HFFc6 (cell line): ENCODE measurements at places on chromosomes 7 and 10. TPM values are rescaled to one million over a fixed set of nuclear protein-coding genes. Genes with fewer than 3 reads are reported as not detected.

Gene PRXL2A
- 0.28 to 0.51 TPM in 2 of 3 replicates, not detected in the other for total RNA-seq

Gene KLF14
- not detected in 3 replicates for total RNA-seq

Gene SMC3
- total RNA-seq: 26.0 to 36.4 TPM (median 33.7 TPM) in 3 replicates

Gene FAM25A
- total RNA-seq: not detected in 2 replicates

Gene CALHM2
- total RNA-seq: 44.7 to 49.7 TPM (median 46.0 TPM) in 3 replicates

Gene STOX1
- total RNA-seq: not detected in 3 replicates

Gene RPEL1
- total RNA-seq: not detected in 3 replicates

Gene C7orf57
- not detected in 3 replicates for total RNA-seq

GRCh38 chr7:93955304-93955703 lies 33.8 kb downstream of the GNG11 start:
- H3K27me3 ChIP-seq: no peaks in the 10 kb centered on the region
- H3K4me3 ChIP-seq: no peak overlapping the region
- H3K27ac ChIP-seq: no peak overlapping the region
- no peaks in the 10 kb centered on the region for H3K36me3 ChIP-seq

GRCh38 chr7:104951546-104951945 lies 62.5 kb upstream of the KMT2E start:
- H3K4me1 ChIP-seq: peaks cover 32% of the 10 kb centered on the region
- H3K27me3 ChIP-seq: no peaks in the 10 kb centered on the region; the same call in 1 of the 2 replicates
- H3K36me3 ChIP-seq: peaks cover 12% of the 10 kb centered on the region; the same call in 1 of the 2 replicates
- no peak overlapping the region for H3K4me3 ChIP-seq

DNA sequence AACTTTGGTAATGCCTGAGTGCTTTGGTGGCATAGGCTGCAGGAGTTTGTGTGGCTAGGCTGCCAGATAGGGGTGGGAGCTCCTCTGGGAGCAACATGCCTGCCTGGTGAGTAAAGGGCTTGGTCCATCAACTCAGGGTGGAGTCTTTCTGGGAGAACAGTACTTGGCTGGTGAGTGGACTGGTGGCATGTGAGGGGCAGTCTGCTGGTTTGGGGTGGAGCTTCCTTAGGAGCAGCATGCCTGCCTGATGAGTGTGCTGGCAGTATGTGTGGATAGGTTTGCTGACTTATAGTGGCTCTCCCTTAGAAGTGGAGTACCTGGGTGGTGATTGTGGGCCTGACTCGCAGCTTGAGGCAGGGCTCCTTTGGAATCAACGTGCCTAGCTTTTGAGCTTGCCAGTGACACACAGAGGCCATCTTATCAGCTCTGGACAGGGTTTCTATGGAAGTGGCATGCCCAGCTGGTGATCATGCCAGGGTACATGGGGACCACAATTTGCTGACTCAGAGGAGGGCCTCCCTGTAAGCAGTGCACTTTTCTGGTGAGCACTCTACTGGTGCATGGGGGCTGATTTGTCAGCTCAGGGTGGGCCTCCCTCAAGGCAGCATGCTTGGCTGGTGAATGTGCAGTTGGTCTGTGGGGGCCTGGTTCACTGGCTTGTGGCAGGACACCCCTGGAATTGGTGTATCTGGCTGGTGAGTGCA lies 35.0 kb upstream of the SRI start:
- H3K27me3 ChIP-seq: no peaks in the 10 kb centered on the region
- no peak overlapping the region for H3K27ac ChIP-seq
- no peaks in the 10 kb centered on the region for H3K4me1 ChIP-seq
- peak; percentile 0 for DNase-seq
- no peaks in the 10 kb centered on the region for H3K36me3 ChIP-seq

DNA sequence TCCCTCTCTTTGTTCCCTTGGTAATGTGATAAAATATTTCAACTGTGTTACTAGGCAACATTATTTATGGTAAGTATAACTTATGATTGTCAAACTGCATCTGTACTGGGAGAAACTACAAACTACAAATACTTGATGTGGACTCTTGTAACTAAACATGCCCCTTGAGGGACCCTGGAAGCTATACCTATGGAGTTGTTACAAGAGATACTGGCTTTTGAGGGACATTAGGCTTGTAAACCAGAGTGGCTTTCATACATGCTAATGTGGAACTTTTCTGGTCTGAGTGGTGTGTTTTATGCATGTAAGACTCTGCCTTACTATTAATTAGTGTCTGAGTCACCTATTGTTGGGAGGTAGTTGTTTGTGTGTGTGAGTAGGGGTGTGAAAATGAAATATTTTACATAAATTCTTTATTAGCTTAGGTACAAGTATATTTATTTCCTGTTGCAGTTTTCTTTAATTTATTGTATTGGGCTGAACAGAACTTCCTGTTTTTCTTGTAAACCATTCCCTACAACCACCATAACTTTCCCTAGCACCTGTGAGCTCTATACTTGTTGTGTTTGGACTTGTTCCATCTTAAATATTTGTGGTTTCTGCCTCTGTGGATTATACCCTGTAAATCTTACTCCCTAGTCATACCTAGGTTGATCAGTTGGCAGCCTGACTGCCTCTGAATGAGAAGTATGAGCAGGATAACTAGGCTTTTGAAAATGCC lies 49.8 kb downstream of the STK31 start:
- H3K27me3 ChIP-seq: peaks cover 1% of the 10 kb centered on the region; the same call in 1 of the 2 replicates
- H3K36me3 ChIP-seq: no peaks in the 10 kb centered on the region
- no peak overlapping the region for H3K27ac ChIP-seq
- H3K4me1 ChIP-seq: no peaks in the 10 kb centered on the region

- no peak overlapping the region for H3K4me3 ChIP-seq
- H3K27ac ChIP-seq: no peak overlapping the region
- H3K36me3 ChIP-seq: no peaks in the 10 kb centered on the region
Observed at GRCh38 chr10:114930320-114930719, 7.7 kb upstream of the TRUB1 start.

DNA sequence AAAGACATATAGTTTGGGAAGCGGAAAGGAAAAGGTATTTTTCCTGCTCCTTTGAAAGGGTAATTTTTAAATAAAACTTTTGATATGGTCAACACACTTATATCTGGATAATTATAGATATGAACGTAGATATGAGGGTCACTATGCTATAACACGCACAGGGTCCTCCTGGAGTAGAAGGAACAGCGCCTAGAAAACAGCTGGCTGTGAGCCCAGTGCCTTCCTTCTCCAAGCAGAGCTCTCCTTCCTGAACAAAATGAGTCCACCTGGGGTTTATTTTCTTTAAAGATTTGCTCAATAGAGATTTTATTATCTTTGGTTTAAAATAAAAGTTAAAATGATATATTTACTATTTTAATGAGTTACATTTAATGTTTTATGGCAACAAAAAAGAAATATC lies 13.1 kb downstream of the STEAP1 start:
- no peak overlapping the region for H3K4me3 ChIP-seq
- no peaks in the 10 kb centered on the region for H3K4me1 ChIP-seq
- DNase-seq: no peak

DNA sequence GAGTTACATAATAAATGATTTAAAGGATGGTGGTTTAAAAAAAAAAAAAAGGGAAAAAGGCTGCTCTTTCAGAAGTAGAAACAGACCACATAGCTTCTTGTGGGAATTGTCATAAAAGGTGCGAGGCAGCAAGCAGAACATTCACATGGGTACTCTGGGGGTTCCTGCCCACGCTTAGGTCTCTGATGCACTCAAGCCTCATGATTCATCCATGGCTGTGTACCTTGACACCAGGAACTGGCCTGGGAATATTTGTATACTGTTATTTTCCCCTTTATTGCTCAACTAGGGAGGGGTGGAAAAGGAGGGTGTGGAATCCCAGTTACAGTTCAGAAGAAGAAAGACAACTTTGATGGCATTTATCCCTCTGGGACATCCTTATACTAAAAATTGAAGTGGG lies 4.0 kb downstream of the PON2 start:
- H3K27ac ChIP-seq: no peak overlapping the region
- peaks cover 36% of the 10 kb centered on the region for H3K4me1 ChIP-seq
- no peak overlapping the region for H3K4me3 ChIP-seq
- H3K27me3 ChIP-seq: peaks cover 3% of the 10 kb centered on the region; the same call in 1 of the 2 replicates
- DNase-seq: no peak

- H3K4me3 ChIP-seq: peak overlapping the region; percentile 67
- no peaks in the 10 kb centered on the region for H3K36me3 ChIP-seq
- peaks cover 31% of the 10 kb centered on the region for H3K4me1 ChIP-seq
- no peak for DNase-seq
- no peak overlapping the region for H3K27ac ChIP-seq
Observed at GRCh38 chr10:102435529-102436233, 3.3 kb upstream of the CUEDC2 start.

GRCh38 chr7:112798274-112799159 lies 8.3 kb upstream of the TMEM168 start:
- H3K4me3 ChIP-seq: no peak overlapping the region
- no peaks in the 10 kb centered on the region for H3K36me3 ChIP-seq
- no peak for DNase-seq
- H3K27me3 ChIP-seq: peaks cover 3% of the 10 kb centered on the region
- no peaks in the 10 kb centered on the region for H3K4me1 ChIP-seq

DNA sequence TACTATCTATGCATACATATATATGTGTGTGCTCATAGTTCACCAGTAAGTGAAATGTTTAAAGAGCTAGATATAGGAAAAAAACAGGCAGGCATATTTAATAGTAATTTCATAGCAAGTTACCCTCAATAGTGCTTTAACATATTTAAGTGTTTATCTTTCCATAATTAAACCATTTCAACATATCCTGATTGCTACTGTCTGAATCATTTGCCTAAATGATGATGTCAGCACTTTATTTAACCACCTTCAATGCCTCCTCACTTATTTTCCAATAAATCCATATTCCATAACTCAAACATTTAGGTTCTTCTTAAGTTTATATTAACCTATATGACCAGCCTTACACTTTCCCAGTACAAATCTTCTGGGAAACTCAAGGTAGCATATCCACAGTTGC lies 601.1 kb downstream of the ARL4A start:
- DNase-seq: no peak
- no peaks in the 10 kb centered on the region for H3K36me3 ChIP-seq
- no peak overlapping the region for H3K4me3 ChIP-seq
- peaks cover 3% of the 10 kb centered on the region; the same call in 1 of the 2 replicates for H3K4me1 ChIP-seq
- no peak overlapping the region for H3K27ac ChIP-seq

- peaks cover 31% of the 10 kb centered on the region for H3K4me1 ChIP-seq
- peak; percentile 80 for DNase-seq
- no peaks in the 10 kb centered on the region; the same call in 1 of the 2 replicates for H3K27me3 ChIP-seq
- H3K27ac ChIP-seq: peak overlapping the region; percentile 70
Observed at GRCh38 chr10:89342206-89342958, 14.6 kb downstream of the IFIT3 start.

- peak; percentile 86 for DNase-seq
- no peaks in the 10 kb centered on the region for H3K27me3 ChIP-seq
- H3K36me3 ChIP-seq: no peaks in the 10 kb centered on the region; the same call in 1 of the 2 replicates
Observed at GRCh38 chr10:99784016-99784726, 1.7 kb downstream of the ABCC2 start.

- peaks cover 3% of the 10 kb centered on the region for H3K27me3 ChIP-seq
- H3K36me3 ChIP-seq: no peaks in the 10 kb centered on the region
- peaks cover 33% of the 10 kb centered on the region for H3K4me1 ChIP-seq
- H3K4me3 ChIP-seq: peak overlapping the region; percentile 97
- H3K27ac ChIP-seq: peak overlapping the region; percentile 92
- DNase-seq: no peak
Observed at GRCh38 chr10:22317076-22317370, 835 bp downstream of the COMMD3 start.

- DNase-seq: no peak
- peaks cover 7% of the 10 kb centered on the region for H3K27me3 ChIP-seq
- peaks cover 11% of the 10 kb centered on the region for H3K4me1 ChIP-seq
- H3K4me3 ChIP-seq: no peak overlapping the region
Observed at GRCh38 chr7:1966631-1967200, 266.0 kb downstream of the MAD1L1 start.

DNA sequence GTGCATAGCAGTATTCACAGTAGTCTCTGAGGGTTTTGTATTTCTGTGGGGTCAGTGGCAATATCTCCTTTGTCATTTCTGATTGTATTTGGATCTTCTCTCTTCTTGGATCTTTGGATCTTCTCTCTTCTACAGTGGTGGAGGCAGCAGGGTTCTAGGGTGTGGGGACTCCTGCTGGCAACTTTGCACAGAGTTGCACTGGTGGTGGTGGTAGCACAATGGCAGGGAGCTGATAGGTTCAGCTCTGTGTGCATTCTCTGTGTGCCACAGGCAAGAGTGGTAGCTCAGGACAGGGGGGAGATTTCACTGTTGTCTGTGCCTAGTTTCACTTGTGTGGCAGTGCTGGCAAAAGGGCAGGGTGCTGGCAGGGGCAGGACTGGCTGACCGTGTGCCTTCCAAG lies 35.1 kb upstream of the PRSS37 start:
- H3K4me1 ChIP-seq: no peaks in the 10 kb centered on the region
- no peak for DNase-seq
- H3K27ac ChIP-seq: no peak overlapping the region
- no peak overlapping the region for H3K4me3 ChIP-seq
- no peaks in the 10 kb centered on the region for H3K36me3 ChIP-seq
- H3K27me3 ChIP-seq: no peaks in the 10 kb centered on the region; the same call in 1 of the 2 replicates

GRCh38 chr7:22990588-22990949 lies 23.4 kb downstream of the HYCC1 start:
- H3K36me3 ChIP-seq: peaks cover 26% of the 10 kb centered on the region
- H3K4me1 ChIP-seq: peaks cover 54% of the 10 kb centered on the region
- H3K27me3 ChIP-seq: no peaks in the 10 kb centered on the region; the same call in 1 of the 2 replicates
- peak overlapping the region; percentile 51 for H3K4me3 ChIP-seq
- peak overlapping the region; percentile 78 for H3K27ac ChIP-seq

- H3K27ac ChIP-seq: peak overlapping the region; percentile 63; the same call in 1 of the 2 replicates
- DNase-seq: no peak
- H3K4me3 ChIP-seq: no peak overlapping the region
- no peaks in the 10 kb centered on the region; the same call in 1 of the 2 replicates for H3K27me3 ChIP-seq
Observed at GRCh38 chr10:33125522-33126517, 167.8 kb upstream of the ITGB1 start.

DNA sequence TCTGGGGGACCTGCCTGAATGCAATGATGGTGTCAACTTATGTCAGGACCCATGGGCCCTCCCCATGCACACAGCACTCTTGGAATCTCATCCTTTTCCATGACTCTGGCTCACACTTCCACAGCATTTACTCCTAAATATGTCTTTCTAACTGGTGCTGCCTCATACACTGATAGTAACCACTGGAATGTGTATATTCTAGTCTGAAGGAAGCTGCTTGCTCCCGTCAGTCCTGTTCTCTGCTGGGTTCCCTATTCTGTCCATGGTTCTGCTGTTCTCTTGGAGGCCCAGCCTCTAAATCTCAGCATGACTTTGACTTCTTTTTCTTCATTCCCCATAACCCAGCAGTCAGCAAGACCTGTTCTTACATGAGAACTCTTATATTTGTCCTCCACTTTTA lies 1055.1 kb downstream of the KCNMA1 start:
- H3K27me3 ChIP-seq: peaks cover 2% of the 10 kb centered on the region
- H3K4me3 ChIP-seq: no peak overlapping the region
- no peaks in the 10 kb centered on the region; the same call in 1 of the 2 replicates for H3K36me3 ChIP-seq
- DNase-seq: peak; percentile 11
- H3K27ac ChIP-seq: no peak overlapping the region

- no peak for DNase-seq
- no peaks in the 10 kb centered on the region for H3K36me3 ChIP-seq
- no peak overlapping the region for H3K27ac ChIP-seq
- no peaks in the 10 kb centered on the region for H3K27me3 ChIP-seq
- peaks cover 27% of the 10 kb centered on the region for H3K4me1 ChIP-seq
- H3K4me3 ChIP-seq: no peak overlapping the region
Observed at GRCh38 chr7:16801579-16801978, 3.2 kb downstream of the AGR2 start.
